ENCODE measurements at places on chromosomes 12 and 14.

DNA sequence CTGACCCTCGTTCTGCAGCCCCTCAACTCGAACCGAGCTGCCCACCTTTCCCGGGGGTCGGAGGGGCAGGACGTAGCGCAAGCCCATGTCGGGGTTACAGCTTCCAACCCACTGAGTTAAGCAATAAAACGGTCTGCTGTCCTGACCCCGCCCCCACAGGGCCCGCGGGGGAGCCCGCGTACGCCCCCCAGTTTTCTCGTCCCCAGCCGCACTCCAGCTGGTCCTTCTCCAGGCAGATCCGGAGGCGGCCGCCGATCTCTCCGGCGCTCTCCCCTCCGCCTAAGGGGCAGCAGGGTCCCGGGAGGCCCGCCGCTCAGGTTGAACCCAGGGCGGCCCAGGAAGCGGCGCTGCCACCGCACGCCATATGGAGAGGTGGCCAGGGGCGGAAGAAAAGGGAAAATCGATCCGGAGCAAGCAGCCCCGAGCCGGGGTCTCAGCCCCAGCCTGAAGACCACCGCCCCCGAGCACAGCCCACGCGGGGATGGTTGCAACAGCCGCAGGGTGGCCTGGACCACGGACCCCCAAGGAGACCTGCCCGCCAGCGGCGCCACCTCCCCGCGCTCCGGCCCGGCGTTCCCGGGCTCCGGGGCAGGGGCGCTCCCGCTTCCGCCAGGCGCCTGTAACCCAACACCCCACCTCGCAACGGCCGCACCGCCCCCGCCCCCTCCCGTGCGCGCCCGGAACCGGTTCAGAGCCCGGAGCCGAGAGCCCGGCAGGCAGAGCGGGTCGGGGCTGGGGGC, 760 bp downstream of the ACTN1 start:
- peak; percentile 31 for DNase-seq

DNA sequence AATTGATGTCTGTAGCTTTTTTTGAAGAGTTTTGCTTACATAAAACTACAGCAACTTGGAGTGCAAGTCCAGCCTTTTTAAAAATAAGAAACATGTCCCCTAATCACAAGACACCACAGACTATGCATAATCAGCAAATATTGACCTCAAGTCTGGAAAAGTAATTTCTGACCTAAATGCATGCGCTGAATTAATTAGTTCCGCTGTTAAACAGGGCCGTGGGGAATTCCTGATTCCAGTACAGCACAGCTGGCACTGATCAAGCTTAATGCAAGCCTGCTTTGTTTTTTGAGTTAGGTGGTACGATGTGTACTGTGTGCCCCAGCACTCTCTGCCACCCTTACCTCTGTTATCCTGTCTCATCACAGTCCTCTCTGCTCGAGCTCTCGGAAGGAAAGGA, 9.2 kb downstream of the MLH3 start:
- DNase-seq = no peak

DNA sequence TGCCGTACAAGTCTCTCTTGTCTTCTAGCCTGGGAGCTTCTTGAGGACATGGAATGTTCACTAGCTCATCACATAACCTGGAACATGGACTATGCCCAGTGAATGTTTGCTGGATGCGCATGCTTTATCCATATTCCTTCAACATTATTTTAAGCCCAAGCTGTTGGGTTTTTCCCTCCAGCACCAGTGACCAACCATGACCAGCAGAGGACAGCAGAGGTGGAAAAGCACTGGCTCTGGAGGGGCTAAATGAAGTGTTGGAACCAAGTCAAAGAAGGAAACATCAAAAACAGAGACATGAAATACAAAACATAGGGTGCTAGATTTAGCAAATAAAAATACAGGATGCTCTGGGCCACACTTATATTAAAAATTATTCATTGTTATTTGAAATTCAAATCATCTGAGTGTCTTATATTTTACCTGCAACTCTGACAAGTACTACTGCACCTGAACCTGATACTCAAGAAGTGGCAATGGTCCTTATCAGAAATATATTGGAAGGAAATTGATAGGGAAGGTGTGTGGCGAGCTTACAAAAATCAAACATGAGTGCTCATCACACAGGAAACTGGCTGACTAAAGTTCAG, 23.1 kb upstream of the HELB start:
- DNase-seq = peak; percentile 48

DNA sequence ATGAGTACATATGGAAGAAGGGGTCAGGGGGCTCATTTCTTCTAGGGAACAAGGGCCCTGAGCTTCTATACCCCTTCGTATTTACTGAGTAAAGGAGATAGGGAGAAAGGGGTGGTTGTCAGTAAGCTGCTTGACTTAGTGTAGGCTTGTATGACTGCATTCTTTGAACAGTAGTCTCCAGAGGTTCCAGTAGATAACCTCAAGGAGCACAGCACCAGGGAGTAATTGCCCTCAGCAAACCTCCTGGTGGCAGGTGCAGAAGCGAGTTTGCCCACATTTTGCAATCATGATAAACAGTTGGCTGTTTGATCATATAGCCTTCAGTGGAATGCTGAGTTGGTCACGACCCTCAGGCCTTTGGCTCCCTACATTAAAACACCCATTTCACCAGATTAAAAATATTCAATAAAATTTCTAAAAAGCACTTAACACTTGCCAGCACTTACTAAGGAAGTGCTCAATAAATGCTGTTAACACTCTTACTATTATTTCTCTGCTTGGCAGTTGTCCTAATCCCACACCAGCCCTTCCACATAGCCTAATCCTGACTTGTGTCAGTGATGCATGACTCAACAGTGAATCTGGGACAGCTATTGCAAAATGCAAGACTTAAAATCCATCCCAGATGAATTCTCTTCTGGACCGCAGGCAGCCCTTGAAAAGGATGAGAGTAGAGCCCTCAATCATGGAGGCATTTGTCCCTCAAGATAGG, 3.7 kb upstream of the DHRS4L2 start:
- DNase-seq = no peak

DNA sequence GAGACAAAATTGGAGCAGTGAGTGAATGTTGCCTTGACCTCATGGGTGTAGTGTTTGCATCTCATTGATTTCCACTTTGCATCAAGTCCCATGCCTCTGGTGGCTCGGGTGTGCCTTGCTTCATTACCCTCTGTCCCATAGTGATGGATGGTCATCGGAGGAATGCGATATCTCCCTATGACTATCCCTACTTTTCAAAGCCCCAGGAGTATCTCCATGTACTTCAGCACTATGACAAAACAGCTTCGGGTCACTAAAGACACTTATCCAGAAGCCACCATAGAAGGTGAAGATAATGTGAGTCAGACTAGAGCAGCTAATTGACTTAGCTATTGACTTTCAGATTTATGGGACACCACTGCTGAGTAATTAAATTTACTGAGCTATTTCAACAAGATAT, 355.1 kb upstream of the CCDC196 start:
- DNase-seq = no peak

DNA sequence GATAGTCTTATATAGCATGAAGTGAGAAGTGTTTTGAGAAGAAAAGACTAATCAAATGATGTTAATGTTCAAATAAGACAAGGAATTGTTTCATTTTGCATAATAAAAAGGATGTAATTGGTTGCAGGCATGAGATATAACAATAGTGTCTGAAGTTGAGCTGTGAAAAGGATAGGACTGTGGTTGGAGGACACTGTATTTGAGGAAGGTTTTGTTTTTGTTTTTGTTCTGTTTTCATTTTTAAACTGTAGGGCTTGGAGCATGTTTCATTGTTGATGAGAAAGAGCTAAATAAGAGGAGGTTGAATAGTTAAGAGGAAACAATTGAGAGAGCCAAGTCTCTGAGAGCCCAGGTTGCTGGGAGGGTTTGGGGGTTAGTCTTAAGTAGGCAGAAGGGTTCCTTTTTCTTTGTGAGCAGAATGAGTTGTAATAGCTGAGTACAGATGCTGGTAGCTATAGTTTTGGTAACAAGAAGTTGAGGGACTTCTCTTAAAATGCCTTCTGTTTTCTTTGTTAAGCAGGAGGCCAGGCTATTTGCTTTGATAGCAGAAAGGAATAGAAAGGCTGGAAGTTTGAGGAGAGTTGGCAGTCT, 58.4 kb downstream of the CCDC91 start:
- no peak for DNase-seq

DNA sequence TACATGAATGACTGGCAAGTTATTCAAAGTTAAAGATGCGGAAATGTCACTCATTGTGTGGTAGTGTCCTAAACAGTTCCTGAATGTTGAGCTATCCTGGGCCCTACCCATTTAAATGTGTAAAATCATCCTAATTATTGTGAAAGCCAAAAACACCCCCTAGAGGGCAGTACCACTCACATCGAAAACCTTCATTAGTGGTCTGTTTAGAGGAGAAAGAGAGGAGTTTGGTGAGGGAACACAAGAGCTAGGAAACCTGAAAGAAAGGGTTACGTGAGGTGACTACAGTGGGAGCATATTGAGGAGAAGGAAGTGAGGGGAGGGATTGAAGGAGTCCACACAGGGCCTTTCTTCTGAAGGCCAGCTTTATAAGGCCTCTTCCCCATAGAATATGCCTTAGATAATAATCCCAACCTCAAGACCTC, 2.5 kb upstream of the TEP1 start:
- peak; percentile 49 for DNase-seq

DNA sequence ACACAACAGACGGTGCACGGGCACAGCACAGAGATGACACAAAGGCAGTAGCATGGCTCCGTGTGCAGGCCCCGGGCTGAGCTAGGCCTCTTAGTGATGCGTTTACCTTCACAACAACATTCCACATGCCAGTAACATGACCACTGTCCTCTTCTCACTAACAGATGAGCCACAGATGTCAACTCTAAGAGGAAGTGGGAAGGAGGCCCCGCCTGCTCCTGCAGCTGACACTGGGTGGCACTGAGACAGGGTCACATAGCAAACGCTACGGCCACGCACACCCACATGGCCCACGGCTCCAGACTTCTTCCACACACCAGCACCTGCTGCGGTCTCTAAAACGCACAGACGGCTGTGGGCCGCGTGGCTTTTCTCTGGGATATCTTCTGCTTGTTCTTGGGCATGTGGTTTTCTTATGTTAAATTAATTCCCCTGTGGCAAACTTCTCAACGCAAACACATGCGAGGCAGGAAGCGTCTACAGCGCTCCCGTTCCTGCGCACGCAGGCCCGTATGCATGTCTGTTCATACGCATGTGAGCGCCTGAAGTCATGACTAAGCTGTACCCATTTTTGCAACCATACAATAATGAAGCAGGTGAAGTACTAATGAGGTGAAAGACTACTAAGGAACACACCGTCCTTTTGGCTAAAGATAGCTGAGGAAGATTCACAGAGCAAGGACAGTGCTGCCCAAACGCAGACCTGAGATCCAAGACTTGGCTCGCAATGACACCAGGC, 26.8 kb downstream of the AMN start:
- DNase-seq = no peak

DNA sequence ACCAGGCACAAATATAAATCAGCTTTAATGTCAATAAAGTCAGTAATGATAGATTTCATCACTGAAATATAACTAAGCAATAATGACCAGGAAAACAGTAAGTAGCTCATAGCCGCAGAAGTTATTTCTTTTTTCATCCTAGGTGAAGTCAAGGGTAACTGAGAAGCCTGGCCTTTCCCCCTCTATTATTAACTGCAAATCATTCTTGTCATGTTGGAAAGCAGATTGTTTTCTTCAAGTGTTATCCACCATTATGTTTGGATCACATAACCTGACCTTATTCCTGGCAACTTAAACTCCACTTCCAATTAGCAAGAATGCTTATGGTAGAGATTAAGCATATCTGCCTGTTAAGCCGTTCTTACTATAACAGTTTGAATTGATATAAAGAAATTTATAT, 603.4 kb upstream of the FOXG1 start:
- DNase-seq = no peak

GRCh38 chr14:50531595-50532501, 521 bp downstream of the MAP4K5 start:
- peak; percentile 26 for DNase-seq

DNA sequence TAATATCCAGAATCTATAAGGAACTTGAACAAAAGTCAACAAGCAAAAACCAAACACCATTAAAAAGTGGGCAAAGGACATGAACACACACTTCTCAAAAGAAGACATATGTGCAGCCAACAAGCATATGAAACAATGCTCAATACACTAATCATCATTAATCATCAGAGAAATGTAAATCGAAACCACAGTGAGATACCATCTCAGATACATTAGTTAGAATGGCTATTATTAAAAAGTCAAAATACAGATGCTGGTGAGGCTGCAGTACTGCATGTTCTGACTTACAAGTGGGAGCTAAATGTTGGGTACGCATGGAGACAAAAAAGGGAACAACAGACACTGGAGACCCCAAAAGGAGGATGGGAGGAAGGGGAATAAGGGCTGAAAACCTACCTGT, 67.1 kb downstream of the BLTP3B start:
- DNase-seq = no peak

DNA sequence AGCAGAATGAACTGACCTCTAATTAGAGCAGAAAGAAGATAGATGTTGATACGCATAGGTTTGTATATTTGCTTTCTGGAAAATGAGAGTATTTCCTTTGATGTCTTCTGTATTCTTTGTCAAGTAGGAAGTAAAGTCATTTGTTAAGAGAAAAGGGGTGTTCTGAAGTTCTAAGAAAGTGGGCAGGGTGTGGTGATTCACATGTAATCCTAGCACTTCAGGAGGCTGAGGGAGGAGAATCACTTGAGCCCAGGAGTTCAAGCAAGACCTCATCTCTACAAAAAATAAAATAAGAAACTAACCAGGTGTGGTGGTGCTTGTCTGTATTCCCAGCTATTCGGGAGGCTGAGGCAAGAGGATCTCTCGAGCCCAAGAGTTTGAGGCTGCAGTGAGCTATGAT, 2.8 kb downstream of the RHNO1 start:
- no peak for DNase-seq

DNA sequence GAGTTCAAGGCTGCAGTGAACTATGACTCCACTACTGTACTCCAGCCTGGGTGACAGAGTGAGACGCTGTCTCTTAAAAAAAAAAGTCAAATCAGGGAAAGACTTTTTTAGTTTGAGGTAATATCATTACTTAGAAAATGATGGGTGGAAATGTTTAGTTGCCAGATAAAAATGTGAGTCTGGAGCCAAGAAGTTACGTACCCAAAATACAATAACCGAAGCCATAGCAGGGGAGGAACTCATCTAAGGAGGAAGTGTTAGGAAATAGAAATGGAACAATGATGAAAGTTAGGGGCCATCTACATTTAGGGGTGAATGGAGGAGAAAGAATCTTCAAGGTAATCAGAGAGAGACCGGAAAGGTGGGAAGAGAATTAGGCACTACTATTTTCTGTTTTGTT, 98.8 kb downstream of the DACT1 start:
- DNase-seq = no peak

- DNase-seq = no peak
These were observed 373.6 kb downstream of the EMP1 start for GRCh38 chr12:13570005-13570694.

Measured in activated CD4-positive, alpha-beta T cell treated with anti-CD3 and anti-CD28 coated beads for 4 hours (primary cell).